ENCODE measurements at places on chromosomes 5 and 9.

- no peak for DNase-seq
These were observed 344.1 kb downstream of the BNC2 start for GRCh38 chr9:16526380-16526779.

GRCh38 chr5:122839731-122840130 is 5.7 kb upstream of the SNX24 start:
- no peak for DNase-seq

GRCh38 chr9:98913705-98914104 is 30.0 kb upstream of the COL15A1 start:
- no peak for DNase-seq

- DNase-seq, result no peak
These were observed 26.4 kb upstream of the F2R start for GRCh38 chr5:76689321-76690036.

DNA sequence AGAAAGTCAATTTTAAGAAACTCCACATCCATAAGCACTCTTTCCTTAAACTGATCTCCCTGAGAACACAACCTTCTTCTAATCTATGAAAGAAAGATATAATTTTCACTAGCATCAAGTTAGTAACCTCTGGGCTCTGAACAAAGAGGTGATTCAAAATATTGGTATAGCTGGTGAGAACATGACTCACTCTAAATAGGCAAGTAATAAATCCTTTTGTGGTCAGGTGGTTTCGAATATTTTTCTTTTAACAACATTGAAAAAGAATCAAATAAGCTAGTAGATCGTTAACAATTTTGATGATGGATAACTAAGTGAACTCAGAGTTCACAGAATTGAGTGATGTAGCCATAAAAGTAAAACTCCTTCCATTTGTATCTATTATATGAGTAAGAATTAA is 150.6 kb upstream of the IQGAP2 start:
- DNase-seq, result no peak
